ENCODE measurements at places on chromosomes 4 and X.

GRCh38 chr4:174856926-174857800 lies 28.1 kb upstream of the GLRA3 start:
- no peak for DNase-seq

DNA sequence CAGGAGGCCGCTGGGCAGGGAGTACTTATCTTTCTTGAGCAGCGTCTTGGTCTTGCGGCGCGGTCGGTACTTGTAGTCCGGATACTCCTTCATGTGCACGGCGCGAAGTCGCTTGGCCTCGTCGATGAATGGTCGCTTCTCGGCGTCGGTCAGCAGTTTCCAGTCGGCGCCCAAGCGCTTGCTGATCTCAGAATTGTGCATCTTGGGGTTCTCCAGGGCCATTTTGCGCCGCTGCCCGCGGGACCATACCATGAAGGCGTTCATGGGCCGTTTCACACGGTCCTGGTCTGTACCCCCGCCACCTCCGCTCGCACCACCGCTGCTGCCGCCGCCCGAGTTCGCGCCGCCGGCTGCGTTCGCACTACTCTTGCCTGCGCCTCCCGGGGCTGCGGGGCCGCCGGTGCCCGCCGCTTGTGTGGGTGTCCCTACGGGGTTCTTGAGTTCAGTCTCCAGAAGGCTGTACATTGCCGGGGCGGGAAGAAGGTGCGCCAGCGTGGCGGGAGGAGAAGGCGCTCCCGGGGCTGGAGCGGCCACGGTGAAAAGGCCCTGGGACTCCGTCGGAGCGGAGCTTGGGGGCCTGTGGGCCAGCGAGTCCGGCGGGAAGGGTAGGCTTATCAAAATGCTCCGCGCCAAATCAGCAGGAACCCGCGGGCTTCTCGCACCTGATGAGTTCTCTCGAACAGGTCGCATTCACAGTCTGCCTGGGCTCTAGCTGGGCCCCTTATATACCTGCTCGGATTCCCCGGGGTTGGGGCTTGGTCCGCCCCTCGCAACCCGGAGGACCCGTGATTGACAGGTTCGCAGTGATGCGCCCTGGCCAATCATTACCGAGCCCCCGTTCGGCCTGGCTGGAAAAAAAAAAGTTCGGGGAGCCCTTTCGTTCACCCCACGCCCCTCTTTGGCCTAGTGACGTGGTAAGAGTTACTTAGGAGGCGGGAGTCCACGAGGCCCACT lies at the start of gene SOX3:
TSS of gene SOX3 (minus strand) at position 699 of the 954 bp plus-strand sequence. CDS start at position 690, 9 bp downstream.
- DNase-seq: no peak

DNA sequence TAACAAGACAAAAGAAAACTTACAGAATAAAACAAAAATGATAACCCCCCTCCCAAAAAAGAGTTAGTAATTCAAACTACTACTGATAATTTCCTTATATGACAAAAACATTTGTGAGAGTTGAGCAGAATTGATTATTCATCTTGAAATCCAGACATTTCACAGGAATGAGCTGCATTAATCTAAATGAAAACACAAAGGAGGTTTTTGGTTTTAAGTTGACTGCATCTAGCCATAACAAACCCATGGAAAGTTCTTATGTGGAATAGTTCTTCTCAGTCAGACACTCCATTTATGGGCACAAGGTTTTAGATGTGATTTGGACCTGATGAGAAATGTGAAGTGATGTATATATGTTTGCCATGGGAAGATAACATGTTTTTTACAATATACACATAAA lies 95.4 kb downstream of the VCX2 start:
- no peak for DNase-seq

DNA sequence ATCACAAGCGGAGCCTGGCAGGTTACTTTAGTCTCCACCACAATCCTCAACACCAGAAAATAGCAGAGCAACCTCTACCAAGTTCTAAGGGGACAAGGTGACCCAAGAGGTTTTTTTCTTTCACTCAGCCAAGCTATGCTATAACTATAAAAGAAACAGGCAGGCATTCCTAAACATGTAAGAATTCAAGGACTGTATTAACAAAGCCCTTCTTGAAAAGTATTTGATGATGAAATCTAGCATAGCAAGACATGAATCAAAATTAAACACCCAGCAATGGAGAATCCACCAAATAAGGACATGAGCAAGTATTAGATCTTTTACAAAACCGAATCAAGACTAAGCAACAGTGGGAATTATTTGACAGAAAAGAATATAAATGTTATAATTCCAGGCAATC lies 25.7 kb upstream of the C1QTNF7 start:
- DNase-seq: no peak

DNA sequence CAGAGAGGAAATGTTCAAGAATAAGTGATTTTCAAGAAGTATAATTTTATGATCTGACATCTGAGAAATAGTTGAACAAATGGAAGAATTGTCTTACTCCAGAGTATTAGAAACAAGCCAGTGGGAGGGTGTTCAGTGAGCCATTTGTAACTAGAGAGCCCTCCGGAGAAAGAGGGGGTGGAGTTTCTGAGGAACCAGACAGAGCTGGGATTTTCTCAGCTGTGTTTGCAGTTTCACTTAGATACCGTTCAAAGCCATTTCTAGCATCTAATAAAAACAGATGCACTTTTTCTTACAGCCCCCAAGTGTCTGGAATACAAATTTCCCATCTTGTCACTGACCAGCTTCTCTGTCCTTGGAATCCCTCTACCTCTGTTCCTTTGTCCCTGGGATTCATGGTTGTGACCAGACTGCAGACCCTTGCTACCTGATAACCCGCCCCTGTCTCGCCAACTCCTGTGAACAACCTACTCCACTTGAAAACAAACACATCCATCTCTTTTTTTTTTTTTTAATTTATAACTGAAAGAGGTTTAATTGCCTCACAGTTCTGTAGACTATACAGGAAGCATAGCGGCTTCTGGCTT lies 132.8 kb upstream of the KLF3 start:
- no peak for DNase-seq

- no peak for DNase-seq
Measured at GRCh38 chr4:179663641-179664429, 2221.6 kb upstream of the AGA start.

DNA sequence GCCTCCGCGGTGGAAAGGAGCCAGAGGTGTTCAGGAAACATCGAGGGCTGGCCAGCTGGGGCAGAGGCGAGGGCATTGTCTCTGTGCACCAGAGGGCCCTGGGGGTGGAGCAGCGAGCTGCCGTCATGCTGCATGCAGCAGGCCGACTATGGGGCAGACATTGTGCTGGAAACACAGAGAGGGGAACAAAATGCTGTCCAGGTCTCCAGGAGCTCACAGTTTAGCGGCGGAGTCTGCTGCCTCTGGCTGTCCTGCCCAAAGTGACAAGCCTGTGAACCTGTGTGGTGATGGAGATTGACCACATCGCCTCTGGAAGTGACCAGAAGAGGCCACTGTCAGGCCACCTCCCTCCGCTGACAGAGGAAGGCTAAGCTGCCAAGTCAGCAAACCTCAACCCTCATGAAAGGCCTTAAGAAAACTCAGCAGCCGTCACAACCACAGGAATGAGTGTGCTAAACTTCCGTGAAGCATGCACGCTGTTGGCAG lies 20.1 kb upstream of the SASH3 start:
- DNase-seq: no peak

DNA sequence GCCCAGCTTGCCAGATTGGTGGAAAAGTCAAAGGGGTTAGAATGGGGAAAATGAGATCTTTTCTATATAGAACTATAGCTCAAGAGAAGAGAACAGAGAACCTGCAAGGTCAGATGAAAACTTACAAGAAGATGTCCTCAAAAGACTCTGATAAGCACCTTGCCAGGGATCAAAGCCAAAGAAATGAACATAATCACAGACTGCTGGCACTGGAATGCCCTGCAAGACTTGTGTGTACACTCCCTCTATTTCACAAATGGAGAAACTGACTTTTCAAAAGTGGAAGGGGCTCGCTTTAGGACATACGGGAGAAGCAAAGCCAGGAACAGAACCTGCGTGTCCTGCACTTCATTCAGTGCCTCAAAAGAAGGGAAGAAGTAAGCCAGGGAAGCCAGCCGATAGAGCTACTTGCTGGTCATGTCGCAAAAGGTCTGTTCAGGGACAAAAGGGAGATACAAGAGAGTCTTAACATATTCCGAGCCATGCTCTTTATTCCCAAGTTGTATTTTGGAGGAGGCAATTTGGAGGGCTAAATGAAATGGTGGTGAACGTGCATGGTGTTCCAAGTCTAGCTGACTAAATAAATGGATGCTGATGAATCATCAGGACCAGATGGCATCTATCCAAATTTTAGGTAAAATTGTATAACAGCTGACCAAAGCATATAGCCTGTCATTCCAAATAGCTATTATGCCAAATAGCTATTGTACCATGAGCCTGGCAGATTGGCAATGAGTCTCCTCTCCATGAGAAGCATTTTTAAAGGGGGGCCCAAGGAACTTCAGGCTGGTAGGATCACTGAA lies 175.6 kb upstream of the GPC4 start:
- no peak for DNase-seq

DNA sequence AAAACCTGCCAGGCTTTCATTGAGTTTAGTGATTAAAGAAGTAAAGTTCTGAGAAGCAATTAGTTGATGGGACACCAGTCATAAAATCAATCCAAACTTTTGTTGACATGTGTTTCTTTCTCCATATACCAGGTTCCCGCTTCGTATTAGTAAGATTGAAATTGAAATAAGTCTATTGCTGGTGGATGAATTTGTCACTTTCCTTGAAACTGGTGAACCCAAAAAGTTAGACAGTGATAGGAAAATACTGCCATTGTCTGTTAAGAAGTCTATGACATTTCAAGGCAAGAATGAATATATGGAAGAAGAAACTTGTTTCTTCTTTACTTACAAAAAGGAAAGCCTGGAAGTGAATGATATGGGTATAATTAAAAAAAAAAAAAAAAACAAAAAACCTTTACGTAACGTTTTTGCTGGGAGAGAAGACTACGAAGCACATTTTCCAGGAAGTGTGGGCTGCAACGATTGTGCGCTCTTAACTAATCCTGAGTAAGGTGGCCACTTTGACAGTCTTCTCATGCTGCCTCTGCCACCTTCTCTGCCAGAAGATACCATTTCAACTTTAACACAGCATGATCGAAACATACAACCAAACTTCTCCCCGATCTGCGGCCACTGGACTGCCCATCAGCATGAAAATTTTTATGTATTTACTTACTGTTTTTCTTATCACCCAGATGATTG lies at the start of gene CD40LG:
TSS of gene CD40LG (plus strand) at position 482 of the 684 bp plus-strand sequence. CDS start at position 573, 91 bp downstream.
- no peak for DNase-seq

GRCh38 chrX:67724359-67725110 lies 180.7 kb downstream of the AR start:
- no peak for DNase-seq

- DNase-seq: no peak
Measured at GRCh38 chr4:34723605-34724004, 1520.7 kb downstream of the ARAP2 start.

DNA sequence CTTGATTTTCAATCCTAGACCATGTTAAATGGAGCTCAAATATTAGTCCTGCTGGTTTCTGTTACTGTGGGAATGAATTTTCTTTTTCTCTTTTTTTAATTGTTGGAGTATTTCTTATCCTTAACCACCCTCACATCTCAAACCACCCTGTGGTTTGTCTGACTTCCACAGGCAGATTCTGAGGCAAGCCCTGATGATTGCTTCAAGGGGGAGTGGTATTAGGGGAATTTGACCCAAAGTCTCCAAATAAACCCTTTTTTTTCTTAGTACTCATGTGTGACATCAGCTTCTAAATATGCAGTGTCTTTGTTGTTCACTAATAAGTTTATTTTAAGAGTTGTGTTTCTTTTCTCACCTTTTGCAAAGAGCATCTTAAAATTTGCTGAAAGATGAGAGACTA lies 810.3 kb downstream of the IL1RAPL1 start:
- DNase-seq: no peak

- DNase-seq: no peak
Measured at GRCh38 chrX:119101168-119101567, 26.4 kb downstream of the KIAA1210 start.

- DNase-seq: no peak
Measured at GRCh38 chr4:141636771-141637460, 533 bp downstream of the IL15 start.

GRCh38 chr4:113293674-113294073 lies 244.2 kb downstream of the ANK2 start:
- no peak for DNase-seq

GRCh38 chrX:12770440-12770839 lies 20.8 kb upstream of the PRPS2 start:
- DNase-seq: no peak

DNA sequence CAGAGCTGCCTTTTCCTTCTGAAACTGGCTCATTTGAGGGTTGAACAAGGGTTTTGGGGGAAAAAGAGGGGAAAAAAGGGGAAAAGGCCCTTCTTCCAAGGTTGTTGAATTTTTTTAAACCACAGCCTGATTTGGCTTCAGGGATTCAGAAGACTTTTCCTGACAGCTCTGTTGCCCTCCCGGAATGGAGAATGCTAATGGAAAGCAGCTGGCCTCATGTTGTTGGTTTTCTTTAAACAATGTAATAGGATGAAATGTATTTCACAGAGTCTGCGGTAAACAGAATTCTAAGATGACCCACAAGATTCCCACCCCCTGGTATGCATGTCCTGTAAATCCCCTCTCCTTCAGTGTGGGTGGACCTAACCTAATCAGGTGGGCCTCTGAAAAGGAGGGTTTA lies 3.3 kb upstream of the KIAA1210 start:
- DNase-seq: no peak

- no peak for DNase-seq
Measured at GRCh38 chrX:135520022-135520552, 373 bp upstream of the INTS6L start.

- DNase-seq: no peak
Measured at GRCh38 chr4:25007598-25007997, 23.1 kb downstream of the LGI2 start.

GRCh38 chrX:67289055-67289499 lies 254.7 kb upstream of the AR start:
- no peak for DNase-seq

GRCh38 chr4:8585186-8585585 lies 5.0 kb downstream of the GPR78 start:
- DNase-seq: no peak

GRCh38 chr4:83605744-83606172 lies 69.8 kb downstream of the GPAT3 start:
- no peak for DNase-seq

- DNase-seq: no peak
Measured at GRCh38 chr4:24655971-24656370, 71.6 kb upstream of the DHX15 start.

DNA sequence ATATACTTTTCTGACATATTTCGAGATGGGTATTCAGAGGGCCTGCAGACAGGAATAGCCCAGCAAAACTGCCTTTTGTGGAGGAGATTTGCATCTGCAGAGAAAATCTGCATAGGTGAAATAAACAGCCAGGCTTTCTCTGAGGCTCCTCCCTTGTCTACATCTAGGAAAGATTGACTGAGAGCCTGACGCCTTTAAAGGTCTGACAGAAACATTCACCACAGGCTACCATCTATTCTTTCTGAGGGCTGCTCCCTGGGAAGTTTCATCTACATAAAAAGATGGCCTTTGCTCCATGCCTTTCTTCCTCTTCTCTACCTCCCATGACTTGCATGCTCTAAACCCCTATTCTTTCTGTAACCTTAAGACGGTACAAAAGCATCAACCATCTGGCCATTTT lies 55.0 kb upstream of the AP1S2 start:
- no peak for DNase-seq

DNA sequence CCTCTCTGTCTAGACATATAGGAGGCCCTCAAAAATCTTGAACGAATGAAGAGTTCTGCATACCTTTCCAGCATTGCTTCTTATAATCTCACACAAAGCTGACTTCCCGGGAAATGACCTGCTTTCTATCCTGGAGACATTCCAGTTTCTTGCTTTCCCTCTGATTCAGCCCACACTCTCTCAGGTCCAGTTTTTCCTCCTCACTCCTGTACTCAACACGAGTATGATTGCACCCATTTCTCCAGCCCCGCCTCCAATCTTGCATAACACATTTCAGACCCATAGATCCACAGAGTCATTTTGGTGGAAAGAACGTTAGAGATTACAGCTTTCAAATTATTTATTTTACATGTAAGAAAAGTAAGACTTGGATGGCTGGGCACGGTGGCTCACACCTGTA lies 127.5 kb upstream of the TLR3 start:
- DNase-seq: no peak

Measured in HL-60 (cell line).